Mesenchymal stem cell (in vitro differentiated cells and primary cell): ENCODE measurements at places on chromosomes 1 and 21.

GRCh38 chr1:182549346-182549745 lies 39.7 kb downstream of the RNASEL start:
- no peak for DNase-seq

DNA sequence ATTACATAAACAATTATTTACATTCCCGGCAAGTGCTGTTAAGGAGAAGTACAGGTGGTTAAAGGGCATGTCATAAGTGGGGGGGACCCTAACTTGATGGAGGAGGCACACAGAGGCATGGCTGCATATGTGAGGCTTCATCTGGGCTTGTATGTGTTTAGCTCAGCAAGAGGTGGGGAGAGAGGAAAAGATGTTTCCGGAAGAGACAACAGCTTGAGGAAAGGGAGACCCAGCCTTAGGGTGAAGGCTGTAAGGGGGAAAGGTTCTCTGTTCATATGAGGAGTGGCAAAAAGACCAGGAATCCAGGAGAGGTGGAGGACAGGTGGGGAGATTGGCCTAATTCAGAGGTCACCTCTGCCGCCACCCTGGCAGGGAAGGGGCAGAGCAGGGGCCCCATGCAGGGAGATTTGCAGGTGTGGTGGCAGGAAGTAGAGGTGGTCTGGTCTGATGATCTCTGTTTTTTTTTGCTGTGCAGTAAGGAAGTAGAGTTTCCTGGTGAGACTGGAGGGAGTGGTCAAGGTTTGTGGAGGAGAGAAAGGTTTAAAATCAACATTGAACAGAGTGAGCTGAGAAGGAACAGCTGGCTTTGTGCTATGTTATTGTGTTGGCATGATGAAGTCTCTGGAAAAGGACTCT lies 9.0 kb downstream of the TRAF5 start:
- DNase-seq, result no peak

DNA sequence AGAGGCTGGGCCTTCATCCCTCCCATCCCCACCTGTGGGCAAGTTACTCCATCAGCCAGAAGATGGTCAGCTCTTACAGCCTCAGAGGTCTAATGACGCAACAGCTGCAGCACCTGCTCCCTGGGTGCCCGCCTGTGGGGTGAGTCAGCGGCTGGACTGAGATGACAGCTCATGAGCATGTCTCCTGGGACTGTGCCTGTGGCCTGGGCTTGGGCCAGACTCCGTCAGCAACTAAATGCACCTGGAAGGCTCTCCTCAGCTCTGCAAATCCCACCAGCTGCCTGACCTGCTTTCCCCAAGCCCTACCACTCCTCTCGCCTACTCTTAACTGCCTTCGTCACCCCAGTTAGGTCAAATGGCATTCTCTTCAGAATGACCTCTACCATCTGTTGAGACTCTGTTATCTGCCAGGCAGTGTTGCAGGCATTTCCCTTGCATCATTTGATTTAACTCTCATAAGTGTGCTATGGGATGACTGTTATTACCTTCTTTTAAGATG lies 47.7 kb downstream of the ETS2 start:
- peak; percentile 90 for DNase-seq

- DNase-seq, result peak; percentile 31
These were observed 10.0 kb downstream of the NCSTN start for GRCh38 chr1:160353223-160353622.

DNA sequence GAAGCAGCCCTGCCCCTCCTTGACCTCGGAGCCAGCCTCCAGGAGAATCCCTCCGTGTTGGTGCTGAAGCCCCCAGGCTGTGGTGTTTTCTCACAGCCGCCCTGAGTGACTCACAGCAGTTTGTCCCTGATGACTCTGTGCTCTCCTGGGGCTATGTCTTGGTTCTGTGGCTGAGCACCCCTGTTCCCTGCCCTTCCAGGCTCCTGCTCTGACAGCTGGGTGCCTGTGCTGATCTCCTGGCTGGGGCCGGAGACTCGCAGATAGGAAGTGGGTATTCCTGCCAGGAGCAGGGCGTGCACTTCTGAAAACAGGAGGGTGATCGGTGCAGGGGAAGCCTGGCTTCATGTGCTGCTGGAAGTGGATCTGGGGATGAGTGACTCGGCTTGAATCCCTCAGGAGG lies 34.5 kb downstream of the POFUT2 start:
- DNase-seq, result peak; percentile 57

- DNase-seq, result peak; percentile 33
These were observed 420.9 kb downstream of the KIF26B start for GRCh38 chr1:245575710-245576109.

- DNase-seq, result no peak
These were observed 1510.1 kb downstream of the MRPL39 start for GRCh38 chr21:24097181-24097580.

DNA sequence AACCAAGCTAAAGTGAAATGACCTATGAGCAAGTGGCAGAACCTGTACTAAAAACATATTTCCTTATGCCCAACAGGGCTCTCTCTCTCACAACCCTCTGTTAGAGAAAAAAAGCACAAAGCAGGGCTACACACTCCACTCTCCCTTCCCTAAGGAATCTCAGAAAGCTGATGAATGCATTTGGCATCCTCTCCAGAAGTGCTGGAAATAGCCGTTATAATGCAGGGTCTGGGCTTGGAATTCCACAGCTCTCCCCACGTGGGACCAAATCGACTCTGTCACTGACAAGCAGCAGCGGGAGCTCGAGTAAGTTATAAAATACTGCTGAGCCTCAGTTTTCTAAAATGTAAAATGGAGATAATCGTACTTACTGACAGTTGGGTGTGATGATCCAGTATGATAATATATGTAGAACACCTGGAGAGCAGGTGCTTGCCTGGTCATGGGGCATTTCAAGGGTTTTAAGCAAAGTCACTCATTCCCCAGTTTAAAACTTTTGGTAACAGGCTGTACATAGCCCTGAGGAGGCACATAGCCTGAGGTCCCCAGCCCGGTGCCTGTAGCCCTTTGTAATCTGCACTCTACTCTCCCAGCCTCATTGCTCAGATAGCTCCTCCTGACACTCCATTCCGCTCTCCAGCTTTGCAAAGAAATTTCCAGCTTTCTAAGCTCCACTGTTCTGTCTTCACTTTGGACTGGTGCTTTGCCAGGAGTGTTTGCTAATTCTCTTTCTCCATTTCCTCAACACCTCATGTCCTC lies 175.6 kb upstream of the DAB1 start:
- DNase-seq, result peak; percentile 4

GRCh38 chr1:23210351-23210785 lies 6.9 kb downstream of the HTR1D start:
- no peak for DNase-seq

DNA sequence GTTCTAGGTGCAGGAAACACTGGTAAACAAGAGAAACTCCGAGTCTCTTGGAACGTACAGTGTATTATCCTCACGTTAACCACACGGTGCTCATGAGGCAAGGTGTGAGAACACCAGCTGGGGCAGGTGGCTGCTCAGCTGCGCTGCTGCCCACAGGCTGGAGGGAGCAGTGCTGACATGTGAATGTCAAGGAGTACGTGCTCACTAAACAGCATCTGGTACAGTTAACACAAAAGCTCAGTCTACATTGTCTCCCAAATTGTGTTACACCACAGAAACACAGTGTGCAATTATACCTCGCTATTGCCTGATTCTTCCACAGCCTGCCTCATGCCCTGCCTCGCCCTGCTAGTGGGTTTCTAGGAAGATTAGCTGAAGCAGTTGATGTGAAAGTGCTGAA lies 138.4 kb downstream of the GLIS1 start:
- no peak for DNase-seq

DNA sequence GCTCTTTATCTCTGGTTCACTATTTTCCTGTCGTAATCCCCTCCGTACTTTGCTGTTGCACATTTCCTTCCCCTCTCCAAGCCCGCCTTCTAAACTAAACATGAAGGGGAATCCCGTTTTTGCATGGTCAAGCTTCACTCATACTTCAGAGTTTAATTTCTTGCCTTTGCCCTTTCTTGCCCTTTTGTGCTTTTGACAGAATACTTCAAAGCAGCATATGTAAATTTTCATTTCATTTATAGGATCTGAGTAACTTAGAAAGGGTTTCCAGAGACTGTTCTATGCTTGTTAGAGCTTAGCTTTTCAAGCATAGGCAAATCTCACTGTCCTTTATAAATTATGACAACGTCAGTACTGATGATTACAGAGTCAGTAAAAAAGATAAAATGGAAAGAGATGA lies 27.7 kb downstream of the SPATA45 start:
- DNase-seq, result peak; percentile 43

DNA sequence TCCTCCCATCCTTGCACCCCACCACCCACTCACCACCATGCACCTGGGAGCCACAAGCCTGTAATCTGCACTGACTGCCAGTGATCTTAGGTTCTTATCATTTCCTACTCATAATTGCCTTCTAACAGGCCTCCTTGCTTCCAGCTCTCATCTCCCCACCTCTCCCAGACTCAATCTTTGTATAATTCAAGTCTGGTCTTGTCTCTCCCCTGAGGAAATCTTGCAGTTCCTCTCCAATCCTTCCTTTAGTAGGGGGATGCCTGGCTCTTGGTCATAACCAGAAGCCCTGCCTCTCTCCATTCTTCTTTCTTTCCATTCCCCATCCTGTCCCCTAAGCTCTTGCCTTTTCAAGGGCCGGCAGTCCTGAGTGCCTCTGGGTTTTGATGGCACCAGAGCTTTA lies 27.8 kb downstream of the PIGM start:
- no peak for DNase-seq

DNA sequence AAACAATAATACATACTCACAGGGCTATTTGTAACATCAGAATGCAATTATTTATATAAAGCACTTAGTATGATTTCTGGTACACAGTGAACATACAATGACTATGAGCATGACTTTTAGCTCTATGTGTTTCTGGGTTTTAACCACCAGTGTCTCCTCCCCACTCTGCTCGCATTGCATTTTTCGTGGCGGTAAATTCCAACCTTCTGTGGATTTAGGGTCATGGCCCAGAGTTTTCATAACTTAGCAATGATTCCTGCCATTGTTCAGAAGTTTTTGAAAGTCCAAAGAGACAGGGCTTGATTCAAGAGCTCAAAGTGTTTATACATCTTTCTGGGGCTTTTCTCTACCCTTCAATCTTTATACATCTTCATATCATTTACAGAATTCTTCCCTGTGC lies 191.3 kb downstream of the BACH1 start:
- no peak for DNase-seq
